Activated CD4-positive, alpha-beta T cell treated with anti-CD3 and anti-CD28 coated beads, Interleukin-2, Interleukin-6, amounts not matched to agents 100 ng/mL and 50 ng/mL, durations not matched to agents 16 hours and 8 hours (primary cell): ENCODE measurements at places on chromosomes 16 and 17.

- DNase-seq: no peak
Measured at GRCh38 chr17:65677932-65678331, 116.5 kb upstream of the AXIN2 start.

- no peak for DNase-seq
Measured at GRCh38 chr16:51621610-51622009, 470.5 kb upstream of the SALL1 start.

DNA sequence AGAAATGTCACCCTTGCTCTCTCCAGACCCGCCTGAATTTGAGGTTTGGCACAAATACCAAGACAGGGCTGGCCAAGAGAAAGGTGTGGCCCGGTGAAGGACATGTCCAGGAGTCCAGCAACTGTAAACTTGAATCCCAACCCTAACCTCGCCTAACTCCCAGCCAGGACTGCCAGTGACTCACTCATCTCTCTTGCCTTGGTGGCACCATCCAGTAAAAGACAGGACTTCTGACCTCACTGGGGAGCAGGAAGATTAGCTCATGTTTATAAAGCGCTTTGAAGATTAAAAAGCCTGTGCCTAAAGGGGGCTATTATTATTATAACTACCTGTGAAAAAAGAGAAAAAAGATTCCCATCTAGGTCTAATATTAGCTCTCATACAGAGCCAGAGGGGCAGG lies 335.3 kb downstream of the SOX9 start:
- DNase-seq: no peak

DNA sequence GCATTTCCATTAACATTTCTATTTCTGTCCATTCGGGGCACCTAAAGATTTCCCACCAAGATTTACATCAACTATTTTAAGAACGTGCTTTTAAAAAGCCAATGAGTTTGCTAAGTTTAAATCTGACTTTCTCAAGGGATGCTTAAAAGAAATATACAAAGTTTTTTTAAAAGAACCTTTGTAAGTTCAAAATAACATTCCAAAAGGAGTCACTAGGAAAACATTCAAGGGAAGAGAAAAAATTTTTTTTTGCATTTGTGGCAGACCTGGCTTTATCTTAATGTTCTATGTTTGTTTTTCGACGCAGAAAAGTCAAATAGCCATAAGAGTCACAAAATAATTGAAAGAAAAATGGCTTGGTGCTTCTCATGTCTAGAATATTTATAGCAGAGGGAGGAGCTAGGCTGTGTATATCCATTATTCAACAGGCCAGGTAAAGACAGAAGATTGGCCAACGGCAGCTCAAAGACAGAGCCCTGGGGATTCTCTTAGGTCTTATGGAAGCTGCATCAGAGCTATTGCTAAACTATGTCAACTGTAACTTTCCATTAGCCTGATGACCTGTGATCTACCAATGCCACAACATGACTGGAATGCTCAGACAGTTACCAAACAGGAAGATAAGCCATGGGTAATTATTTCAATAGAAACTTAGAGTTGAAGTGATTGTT lies 37.8 kb upstream of the MYOCD start:
- no peak for DNase-seq

DNA sequence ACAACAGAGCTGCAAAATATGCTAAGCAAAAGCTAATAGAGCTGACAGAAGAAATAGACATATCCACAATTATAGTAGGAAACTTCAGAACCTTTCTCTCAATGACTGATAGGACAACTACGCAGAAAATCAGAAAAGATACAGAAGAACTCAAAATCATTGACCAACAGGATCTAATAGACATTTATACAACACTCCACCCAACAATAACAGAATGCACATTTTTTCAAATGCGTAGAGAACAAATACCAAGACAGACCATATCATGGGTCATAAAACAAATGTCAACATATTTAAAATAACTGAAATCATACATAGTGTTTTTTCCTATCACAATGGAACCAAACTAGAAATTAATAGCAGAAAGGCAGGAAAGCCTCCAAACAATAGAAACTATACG lies 237.4 kb downstream of the C16orf78 start:
- no peak for DNase-seq

DNA sequence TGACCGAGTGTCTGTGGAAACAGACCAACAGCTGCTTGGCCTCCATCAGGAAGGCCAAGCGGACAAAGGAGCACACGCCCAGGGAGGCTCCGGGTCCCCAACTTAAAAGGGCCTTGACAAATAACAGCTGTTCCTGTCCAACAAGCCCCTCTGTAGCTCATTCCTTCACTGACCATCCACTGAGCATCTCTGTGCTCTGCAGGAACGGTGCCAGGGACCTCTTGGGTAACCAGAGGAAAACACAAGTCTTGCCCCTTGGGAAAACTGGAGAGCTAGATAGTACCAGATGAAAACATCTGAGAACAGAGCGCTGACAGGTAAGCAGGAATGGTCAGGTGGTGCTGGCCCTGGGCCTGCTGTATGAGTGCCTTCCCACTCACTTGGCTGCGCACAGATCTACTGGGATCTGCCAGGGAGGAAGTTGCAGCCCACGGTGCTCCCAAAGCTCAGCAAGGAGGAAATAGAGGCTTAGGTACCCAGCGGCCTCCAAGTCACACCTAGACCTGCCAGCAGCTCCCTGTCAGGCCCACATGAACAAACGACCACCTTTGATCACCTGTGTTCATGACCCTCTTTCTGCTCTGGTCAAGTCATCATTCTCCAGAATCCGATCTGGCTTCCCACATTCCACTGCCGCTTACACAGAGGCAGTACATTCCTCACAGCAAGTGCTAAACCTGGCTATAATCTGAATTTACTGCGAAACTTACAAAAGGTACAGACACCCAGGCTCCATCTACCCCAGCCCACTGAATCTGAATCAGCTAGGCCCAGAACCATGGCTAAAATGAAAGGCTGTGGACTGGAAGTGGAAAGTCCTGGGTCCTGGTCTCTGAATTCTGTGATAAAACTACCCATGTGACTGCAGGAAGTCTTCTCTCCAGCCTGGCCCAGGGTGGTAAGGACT lies 12.5 kb downstream of the DCAKD start:
- DNase-seq: no peak

DNA sequence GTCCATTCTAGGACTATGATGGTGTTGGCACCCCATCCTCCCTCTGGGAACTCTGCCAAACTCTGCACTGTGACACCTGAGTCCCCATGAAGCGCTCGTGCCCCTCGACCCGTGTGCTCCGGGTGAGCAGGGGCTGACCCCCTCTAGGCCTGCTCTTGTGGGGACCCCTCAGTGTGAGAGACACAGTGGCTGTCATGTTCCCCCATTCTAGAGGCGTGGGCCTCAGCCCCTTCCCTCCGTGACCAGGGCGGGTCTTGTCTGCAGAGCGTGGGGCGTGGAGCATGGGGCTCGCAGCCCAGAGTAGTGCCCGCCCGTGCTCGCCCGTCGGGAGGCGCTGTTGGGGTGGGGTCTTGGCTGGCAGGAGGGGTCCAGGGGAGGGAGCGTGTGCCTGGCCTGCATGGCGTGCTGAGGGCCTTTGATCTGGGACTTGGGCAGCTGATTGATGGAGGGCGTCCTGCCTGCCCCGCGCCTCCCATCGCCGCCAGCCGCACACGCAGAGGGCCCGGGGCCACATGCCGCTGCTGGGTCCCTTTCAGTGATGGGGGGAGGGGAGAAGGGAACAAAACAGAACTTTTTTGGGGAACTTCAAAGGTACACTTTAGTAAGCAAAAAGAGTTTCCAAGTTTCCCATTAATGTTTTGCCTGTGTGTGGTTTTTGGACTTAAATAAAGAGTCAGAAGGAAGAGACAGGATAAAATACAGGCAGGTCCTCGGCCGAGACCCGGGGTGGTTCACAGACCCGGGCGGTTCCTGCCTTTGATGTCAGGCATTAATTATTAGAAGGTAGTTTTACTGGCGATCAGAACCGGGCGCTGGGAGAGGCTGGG lies 22.5 kb downstream of the CENPX start:
- DNase-seq: no peak

DNA sequence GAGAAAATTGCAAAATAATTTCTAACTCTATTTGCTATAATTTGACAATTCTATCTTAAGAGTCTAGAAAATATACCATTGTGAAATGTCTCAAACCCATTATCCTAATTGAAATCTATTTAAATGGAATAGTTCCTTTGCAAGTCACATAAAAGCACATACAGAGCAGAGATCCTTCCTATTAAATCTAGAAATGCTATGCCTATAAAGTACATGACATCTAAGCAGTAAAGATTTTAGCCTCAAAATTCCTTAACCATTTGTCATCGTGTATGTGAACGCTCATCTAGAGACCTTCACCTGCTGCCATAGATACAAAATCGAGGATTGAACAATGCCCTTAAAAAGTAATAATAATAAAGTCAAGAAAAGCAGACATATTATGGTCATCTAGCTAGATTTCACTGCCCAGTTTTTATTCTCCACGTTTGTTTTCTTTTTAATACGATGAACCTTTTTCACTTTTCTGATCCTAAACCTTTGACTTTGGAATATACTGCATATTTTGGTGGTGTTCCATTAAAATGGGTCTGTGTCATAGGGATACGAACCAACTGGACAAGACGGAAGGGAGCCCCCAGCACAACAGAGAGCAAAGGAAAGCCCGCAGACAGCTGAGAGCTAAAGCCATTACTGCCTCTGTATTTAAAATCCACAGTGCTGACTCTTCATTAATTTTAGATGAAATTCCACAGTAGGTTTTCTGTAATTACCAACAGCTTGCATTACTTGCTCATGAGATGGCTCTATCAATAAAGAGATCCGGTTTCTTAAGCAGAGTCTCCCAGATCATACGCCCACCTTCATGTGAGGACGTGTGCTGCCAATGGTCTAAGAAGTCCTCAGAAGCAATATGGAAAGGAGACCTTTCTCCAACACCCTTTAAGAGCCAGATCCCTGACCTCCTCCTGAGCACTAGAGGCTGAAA lies 17.6 kb downstream of the TEX2 start:
- no peak for DNase-seq

GRCh38 chr17:47262586-47262985 lies 9.0 kb downstream of the ITGB3 start:
- no peak for DNase-seq

DNA sequence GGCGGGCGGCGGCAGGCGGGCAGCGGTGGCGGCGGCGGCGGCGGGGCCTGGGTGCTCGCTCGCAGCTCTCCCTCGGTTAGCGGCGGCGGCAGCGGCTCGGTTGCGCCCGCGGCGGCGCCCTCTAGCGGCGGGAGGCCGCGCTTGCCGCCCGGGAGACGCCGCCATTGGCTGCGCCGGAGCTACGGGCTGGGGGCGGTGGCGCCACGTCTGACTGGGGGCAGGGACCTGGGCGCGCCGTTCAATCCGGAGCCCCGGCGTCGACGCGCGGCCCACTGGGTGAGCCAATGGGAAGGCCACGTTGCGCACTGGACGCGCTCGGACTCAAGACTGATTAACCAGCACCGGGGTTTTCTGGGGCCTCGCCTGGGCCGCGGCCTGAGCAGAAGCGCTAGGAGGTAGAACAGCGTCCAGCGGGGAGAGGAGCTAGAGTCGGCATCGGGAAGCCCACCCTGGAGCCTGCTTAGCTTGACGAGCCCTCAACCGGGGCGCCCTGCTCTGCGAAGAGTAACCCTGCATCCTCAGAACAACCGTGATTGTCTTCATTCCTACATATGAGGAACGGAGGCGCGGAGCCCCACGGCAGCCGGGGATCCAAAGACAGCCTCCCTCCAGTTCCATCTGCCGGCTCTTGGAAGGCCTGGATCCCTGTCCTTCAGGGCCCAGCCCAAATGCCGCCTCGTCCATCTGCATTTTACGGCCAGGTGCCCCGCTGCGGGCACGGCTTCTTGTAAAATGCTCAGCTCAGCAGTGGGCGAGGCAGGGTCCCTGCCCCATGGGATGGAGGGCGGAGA lies at the start of gene ZC3H7A:
TSS of gene ZC3H7A (minus strand) at position 93 of the 791 bp plus-strand sequence. CDS start 14,904 bp downstream, outside the sequence.
- peak; percentile 97 for DNase-seq

DNA sequence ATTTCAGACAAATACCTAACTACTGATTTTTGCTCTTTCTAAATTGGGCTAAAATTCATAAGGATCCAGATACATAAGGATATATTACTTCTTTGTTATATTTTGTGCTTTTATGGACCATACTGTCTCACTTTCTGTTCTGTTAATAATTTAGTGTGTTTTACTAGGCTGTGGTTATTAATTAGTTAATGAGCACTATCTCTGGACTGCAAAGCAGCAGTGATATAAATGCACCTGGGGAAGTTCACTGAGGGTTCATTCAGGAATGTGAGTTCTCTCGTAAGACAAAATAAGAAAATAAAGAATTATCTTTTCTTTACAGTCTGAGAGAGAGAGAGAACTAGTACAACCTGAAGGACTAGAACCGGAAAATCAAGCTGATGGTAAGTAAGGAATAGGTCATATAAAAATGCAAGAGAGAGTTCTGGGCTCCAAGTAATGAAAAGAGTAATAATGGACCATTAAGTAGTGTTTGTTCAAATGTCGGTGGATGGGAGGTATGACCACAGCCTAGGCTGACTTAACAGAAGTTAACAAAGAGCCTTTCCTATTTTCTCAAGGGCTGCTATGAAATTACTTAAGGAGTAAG lies 55.6 kb downstream of the IKZF3 start:
- DNase-seq: no peak
